Left forelimb (tissue), 1 donor: ENCODE measurements at places on chromosomes 11 and 22.

DNA sequence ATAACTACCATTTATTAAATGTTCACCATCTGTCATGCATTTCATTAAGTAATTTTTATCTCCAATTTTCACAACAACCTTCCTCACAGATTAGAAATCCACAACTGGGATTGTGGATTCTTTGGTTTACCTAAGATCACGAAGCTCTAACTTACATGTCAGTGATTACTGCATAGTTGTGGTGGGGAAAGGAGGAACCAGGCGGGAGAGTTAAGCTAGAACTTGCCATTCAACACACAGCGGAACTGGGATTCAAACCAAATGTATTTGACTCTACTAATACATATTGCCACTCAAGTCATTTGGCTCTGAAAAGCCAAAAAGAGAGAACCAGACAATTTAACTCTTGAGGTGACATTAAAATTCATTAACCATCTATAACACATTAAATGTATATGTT, 10.4 kb upstream of the LAYN start:
- no peak for DNase-seq

DNA sequence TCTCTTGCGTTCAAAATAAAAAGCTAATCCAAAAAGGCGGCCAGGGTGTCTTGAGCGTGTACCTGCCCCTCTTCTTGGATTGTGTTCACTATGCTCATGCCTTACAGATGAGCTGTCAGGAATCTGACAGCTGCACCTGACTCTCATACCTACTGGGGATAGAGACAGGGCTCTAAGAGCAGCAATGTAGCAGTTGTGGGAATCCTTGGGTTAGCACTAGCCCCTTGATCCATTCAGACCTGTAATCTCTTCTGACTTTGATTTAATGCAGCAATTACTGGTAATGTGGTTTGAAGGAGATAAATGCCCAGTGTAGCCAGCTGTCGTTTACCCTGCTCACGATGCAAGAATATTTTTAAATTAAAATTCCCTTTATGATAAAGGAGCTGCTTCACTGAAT, 145.8 kb downstream of the APOL5 start:
- no peak for DNase-seq

GRCh38 chr11:116577273-116577672, 195.5 kb downstream of the BUD13 start:
- DNase-seq: no peak

DNA sequence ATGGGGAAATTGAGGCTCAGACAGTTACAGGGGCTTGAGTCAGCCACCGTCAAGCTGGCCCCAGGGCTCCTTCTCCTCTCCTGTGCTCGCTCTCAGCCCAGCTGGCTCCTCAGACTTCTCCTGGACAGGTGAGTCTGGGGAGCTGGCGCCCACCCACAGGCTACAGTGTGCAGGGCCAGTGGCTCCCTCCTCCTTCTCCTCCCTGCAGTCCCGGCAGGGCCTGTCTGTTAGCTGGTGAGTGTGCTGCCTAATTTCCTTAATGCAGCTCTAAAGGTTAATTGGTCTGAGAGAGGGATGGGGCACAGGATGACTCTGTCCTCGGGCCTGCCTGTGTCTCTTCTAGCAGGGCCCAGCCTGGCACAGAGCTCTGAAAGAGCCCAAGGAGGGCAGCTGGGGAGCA, 31.7 kb downstream of the LMO1 start:
- no peak for DNase-seq

GRCh38 chr22:19641983-19642451, 72.3 kb upstream of the SEPTIN5 start:
- peak; percentile 30 for DNase-seq

- DNase-seq: no peak
Measured at GRCh38 chr11:19660076-19660475, 52.6 kb upstream of the NAV2 start.

- DNase-seq: no peak
Measured at GRCh38 chr11:23111527-23111926, 251.3 kb upstream of the CCDC179 start.

- peak; percentile 47 for DNase-seq
Measured at GRCh38 chr11:120331301-120331996, 4.8 kb upstream of the ARHGEF12 start.

DNA sequence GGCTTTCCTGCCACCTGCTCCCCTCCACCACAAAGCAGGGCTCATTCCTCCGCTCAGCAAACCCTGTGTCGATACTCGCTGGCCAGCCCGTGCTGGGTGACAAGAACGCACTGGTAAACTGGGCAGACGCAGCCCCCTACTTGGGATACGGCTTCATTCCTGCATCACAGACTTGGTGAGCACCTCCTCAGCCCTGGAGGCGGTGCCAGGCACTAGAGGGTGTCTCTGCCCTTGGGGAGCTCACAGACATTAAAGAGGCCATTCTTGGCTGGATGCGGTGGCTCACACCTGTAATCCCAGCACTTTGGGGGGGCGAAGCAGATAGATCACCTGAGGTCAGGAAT, 6.0 kb downstream of the ZDHHC24 start:
- DNase-seq: peak; percentile 57

- peak; percentile 91 for DNase-seq
Measured at GRCh38 chr11:46392421-46393230, 1.1 kb upstream of the CHRM4 start.

DNA sequence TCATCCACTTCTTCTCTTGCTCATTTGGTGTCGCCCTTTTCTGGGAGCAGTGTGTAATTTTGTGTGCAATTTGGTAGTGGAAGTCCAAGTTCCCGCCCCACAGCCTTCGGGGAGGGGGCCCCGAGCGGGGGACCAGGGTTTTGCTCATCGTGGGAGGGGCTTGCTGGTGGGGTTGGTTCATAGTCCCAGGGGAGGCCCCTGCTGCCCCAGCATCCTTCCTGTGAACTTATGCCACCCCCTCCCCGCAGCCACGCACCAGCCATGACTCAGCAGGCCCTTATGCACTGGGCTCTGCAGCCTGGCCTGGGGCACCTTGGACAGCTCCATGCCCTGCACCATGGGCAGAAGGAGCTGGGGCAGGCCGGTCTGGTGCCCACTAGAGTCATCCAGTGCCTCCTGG, 1183.6 kb downstream of the BRD1 start:
- no peak for DNase-seq

GRCh38 chr11:65611758-65612603, 2.0 kb downstream of the MAP3K11 start:
- no peak for DNase-seq

GRCh38 chr22:30192427-30192826, 54.1 kb downstream of the LIF start:
- DNase-seq: no peak

DNA sequence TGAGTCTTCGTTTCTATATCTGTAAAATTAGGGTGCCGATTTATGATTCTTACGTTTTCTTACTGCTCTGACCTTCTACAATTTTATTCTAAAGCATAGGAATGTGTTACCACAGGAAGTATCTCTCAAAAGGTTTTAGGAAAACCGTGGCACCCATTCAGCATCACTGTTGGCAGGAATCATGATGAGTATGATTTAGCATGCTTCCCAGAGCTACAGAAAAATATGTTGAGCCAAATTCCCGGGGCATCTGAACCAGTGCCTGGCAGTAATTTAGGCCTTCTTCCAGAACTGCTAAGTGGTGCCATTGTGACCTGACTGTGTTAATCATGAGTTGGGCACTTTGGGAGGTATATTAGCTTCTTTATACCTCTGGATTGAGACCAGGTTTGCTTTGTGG, 605.0 kb upstream of the RAG2 start:
- no peak for DNase-seq

GRCh38 chr11:3227568-3228444, 4.4 kb downstream of the MRGPRE start:
- peak; percentile 65 for DNase-seq
